Suppressor macrophage treated with lipopolysaccharide for 4 hours (primary cell): ENCODE measurements at places on chromosomes 13 and 19.

GRCh38 chr13:28527629-28528028 is 32.7 kb upstream of the FLT1 start:
- DNase-seq = peak; percentile 77

- no peak for DNase-seq
These were observed 1507.5 kb downstream of the OLFM4 start for GRCh38 chr13:54536112-54536511.

- DNase-seq = no peak
These were observed 2.7 kb downstream of the NAA16 start for GRCh38 chr13:41313659-41314197.

- DNase-seq = peak; percentile 20
These were observed 321.6 kb downstream of the NDFIP2 start for GRCh38 chr13:79802389-79803085.

DNA sequence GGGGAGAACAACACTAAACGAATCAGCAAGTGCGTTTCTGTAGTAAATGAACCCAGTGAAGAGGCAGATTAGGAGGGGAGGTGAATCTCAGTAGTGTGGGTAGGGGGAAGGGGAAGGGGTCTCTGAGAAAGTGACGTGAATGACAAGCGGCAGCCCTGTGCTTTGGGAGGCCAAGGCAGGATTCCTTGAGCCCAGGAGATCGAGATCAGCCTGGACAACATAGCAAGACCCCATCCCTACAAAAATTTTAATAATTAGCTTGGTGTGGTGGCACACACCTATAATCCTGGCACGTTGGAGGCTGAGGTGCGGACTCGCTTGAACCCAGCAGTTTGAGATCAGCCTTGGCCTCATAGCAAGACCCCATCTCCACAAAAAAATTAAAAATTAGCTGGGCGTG is 8.1 kb downstream of the PLK5 start:
- DNase-seq = no peak

GRCh38 chr19:29873024-29873800 is 61.4 kb downstream of the CCNE1 start:
- DNase-seq = peak; percentile 54

DNA sequence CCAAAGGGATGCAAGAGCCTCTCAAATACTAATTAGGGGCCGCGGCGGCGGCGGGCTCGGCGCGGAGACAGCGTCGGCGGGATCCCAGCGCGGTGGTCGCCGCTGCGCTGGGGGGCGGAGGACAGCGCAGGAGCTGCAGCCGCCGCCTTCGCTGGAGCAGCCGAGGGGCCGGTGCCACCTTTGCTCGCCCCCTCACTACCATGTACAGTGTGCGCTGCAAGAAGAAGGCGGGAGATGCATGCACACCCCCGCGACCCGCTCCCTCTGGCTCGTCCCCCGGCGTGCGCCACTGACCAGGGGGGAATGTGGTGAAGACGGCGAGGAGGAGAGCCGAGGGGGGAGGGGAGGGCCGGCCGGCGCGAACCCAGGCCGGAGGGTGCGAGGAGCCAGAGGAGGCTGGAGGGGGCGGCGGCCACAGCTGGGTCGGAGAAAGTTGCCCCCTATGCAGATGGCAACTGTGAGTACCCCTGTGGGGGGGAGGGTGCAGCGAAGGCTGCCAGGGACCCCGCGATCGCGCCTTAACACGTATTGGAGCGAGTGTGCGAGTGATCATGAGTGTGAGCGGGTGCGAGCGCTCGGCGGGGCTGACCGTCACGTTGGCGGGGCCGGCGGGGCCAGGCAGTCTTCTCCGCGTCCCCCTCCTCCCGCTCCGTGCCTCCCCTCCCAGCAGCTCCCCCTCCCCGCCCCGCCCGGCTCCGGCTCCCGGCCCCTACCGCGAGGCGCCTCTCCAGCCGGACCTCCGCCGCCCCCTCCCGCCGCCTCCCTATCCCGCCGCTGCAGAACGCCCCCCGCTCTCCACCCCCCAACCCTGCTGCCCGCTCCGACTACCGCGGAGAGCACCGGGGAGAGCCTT is 808 bp downstream of the SLITRK5 start:
- no peak for DNase-seq

DNA sequence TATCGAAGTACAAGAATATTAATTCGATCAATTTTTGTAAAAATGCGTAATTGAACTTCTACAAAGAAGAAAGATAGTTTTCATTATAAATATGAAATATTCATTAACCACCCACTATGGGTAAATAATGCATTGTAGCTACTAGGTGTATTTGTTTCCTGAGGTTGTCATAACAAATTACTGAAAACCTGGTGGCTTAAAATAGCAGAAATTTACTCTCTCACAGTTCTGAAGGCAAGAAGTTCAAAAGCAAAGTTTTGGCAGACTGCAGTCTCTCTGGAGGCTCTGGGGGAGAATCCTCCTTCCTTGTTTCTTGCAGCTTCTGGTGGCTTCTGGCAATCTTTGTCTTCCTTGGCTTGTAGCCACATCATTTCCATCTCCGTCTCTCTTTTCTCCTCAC is 99.2 kb upstream of the MIR17HG start:
- DNase-seq = no peak

DNA sequence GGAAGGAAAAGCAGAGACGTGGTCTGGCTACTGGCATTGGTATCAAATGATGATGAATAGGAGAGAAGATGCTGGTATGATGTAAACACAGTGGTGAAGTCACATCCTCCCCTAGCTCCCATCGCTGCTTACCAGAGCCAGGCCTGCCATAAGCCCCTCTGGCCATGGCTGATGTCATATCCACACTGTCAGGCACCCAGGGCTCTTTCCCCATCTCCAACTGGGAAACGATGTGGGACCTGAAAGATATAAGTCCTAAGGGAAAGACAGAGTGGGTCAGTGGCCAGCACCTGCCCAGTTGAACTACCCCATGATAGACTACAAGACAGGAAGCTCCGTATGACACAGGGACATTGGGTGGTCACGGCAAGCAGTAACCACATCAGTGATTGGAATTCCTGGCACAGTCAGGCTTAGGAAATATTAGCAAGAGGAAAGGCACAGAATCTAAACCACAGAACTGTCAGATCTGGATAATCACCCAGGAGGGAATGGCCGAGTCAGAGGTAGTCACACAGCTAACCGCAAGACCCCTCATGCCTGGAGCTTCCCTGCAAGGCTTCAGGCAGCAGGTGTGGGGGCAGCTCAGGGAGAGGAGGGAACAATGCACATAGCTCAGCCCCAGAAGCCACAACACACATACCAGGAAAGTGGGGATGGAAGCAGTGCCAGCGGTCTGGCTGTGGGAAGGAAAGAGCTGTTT is 3.8 kb downstream of the ZNF792 start:
- DNase-seq = no peak

GRCh38 chr13:43411211-43411610 is 375.6 kb downstream of the ENOX1 start:
- DNase-seq = no peak

- DNase-seq = no peak
These were observed 2.7 kb upstream of the CEBPA start for GRCh38 chr19:33304760-33305647.

GRCh38 chr13:50846861-50847475 is 3.5 kb upstream of the DLEU7 start:
- no peak for DNase-seq

GRCh38 chr13:95546919-95547318 is 5.6 kb upstream of the CLDN10 start:
- DNase-seq = no peak

GRCh38 chr19:33621811-33622504 is at the start of gene CHST8:
Gene CHST8 (plus strand): TSS chr19:33621953. CDS start chr19:33689262, 67,309 bp downstream.
- peak; percentile 12 for DNase-seq

GRCh38 chr13:61123538-61124289 is 291.9 kb downstream of the PCDH20 start:
- no peak for DNase-seq

GRCh38 chr19:42422901-42423461 is 4.2 kb downstream of the LIPE start:
- no peak for DNase-seq

DNA sequence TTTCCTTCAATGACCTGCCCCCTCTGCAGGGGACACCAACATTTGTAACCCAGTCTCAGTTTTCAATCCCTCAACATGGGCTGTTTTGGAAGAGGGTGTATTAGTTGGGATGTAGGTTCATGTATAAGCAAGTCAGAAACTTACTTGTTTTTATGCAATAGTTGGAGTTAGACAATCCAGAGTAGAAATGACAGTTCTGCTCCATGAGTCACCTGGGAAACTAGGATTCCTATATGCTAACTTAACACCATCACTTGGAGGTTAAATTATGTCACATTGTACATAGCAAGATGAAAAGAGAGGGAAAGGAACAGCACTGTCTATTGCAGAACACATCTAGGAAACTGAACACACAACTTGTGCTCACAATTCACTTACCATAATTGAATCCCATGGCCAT is 436.4 kb downstream of the RFC3 start:
- no peak for DNase-seq

DNA sequence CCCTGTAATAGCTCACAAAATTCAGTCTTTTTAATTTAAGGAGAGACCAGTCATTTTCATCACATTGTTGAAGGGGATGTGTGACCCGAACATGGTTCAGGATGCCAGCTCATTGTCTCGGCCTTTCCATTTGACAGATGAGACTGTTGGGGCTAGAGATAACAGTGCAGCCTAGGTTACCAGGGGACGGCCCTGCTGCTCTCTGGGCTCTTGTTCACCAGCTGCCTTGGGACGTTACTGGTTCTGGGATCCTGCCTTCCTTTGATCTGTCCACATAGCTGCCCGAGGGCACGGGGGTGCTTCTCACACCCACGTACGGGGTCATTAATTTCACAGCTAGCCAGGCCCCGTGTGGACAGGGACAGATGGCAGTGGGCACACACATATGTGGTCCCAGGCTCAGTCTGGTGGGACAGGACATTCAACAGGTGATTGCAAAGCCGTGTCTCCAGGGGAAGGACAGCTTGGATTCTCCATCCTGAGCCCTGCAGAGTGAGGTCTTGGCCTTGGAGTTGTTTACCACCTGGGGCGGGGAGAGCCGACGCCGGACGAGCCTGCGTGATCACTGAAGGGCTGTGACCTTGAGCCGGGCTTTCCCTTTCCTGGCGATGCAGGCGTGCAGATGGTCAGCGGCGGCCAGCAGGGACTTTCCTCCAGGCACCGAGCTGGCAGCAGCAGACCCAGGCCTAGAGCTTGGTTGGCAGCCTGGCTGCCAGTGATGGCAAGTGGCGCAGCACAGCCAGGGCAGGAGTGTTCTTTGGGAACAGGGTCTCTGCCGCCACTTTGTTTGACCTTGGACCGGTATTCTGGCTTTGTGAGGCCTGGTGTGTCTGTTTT is 26.7 kb upstream of the NPAS1 start:
- no peak for DNase-seq

- no peak for DNase-seq
These were observed 27.1 kb downstream of the CNFN start for GRCh38 chr19:42362891-42363440.

- no peak for DNase-seq
These were observed 8.1 kb upstream of the RABAC1 start for GRCh38 chr19:41967054-41967783.

DNA sequence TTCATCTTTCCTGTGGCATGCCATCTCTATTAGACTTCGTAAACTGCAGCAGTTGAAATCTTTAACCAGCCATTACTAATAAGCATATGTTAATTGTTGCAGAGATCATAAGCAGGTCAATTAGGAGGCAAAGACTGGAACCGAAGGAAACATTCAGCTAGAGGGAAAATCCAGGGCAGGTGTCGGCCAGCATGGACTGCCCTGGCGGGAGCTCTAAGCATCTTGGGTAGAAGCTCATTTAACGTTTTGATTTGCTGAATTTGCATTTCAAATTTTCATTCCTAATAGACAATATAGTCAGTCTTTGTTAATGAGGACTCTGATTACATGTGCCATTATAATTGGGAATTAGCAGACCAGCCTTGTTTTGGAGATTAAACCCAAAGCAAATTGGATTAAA is 238.6 kb downstream of the POU4F1 start:
- no peak for DNase-seq

GRCh38 chr19:17755977-17756670 is 4.8 kb downstream of the FCHO1 start:
- no peak for DNase-seq

- no peak for DNase-seq
These were observed 20.9 kb upstream of the FFAR2 start for GRCh38 chr19:35427187-35427586.

- peak; percentile 56 for DNase-seq
These were observed 477 bp downstream of the CUL4A start for GRCh38 chr13:113209759-113210421.

DNA sequence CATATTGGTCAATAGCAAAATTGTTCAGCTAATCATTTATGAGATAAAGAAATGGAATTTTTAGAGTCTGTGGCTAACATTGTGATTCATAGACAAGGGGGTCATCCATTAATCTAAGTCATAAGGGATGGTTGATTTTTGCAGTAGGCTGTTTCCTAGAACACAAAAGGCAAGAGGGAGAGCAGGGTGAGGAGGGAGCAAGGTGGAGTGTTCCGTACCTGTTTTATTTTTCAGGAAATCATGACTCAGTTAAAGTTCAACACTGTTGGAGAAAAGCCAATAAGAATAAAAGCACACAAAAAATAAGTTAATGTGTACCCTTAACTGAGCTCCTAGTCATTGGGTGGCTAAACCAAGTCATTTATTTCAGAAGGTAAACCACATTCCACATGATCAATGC is 512.4 kb upstream of the ATXN8OS start:
- DNase-seq = no peak

DNA sequence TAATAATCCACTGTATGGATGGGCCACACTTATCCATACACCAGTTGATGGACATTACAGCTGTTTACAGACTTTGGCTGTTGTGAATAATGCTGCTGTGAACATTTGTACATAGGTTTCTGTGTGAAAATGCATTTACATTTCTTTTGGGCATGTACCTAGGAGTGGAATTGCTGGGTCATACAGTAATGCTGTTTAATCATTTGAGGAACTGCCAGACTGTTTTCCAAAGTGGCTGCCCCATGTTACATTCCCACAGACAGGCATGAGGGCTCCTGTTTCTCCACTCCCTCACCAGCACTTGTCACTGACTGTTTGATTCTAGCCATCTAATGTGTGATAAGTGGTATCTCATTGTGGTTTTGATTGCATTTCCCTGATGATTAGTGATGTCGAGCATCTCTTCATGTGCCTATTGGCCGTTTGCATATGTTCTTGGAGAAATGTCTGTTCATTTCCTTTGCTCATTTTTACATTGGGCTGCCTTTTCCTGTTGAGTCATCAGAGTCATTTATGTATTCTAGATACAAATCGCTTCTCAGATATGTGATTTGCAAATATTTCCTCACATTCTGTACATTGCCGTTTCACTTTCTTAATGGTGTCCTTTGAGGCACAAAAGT is 12.8 kb downstream of the TMEM255B start:
- DNase-seq = peak; percentile 27
